ENCODE measurements at places on chromosomes 5 and 9. TPM values are rescaled to one million over a fixed set of nuclear protein-coding genes. Genes with fewer than 3 reads are reported as not detected.

ENTREP1 gene
- not detected for total RNA-seq

TXN gene
- 209 TPM for total RNA-seq

PCDHGB1 gene
- not detected for total RNA-seq

BRD9 gene
- total RNA-seq, result 59.1 TPM

All from activated CD4-positive, alpha-beta T cell treated with anti-CD3 and anti-CD28 coated beads, Interleukin-2, amount 10 ng/mL, durations not matched to agents 7 days and 5 days (primary cell).